ENCODE measurements at places on chromosomes 7 and 10. TPM values are rescaled to one million over a fixed set of nuclear protein-coding genes. Genes with fewer than 3 reads are reported as not detected.
A peak's percentile ranks its signal among the peaks of the same experiment; 100 is the strongest.

C7orf57 gene
- total RNA-seq = not detected

CPA4 gene
- 20.0 TPM for total RNA-seq

GRCh38 chr7:115096262-115096661 lies 174.4 kb downstream of the MDFIC start:
- DNase-seq = no peak

- peak; percentile 92 for DNase-seq
These were observed 7.7 kb upstream of the OPN1SW start for GRCh38 chr7:128783143-128783861.
